Heart left ventricle (tissue), 16 donors: ENCODE measurements at places on chromosomes 1 and 21. TPM values are rescaled to one million over a fixed set of nuclear protein-coding genes. Genes with fewer than 3 reads are reported as not detected.

- no peak for DNase-seq
Measured at GRCh38 chr1:60034999-60035398, 38.6 kb downstream of the C1orf87 start.

GRCh38 chr1:167114725-167115124, 20.9 kb downstream of the STYXL2 start:
- DNase-seq, result no peak

DNA sequence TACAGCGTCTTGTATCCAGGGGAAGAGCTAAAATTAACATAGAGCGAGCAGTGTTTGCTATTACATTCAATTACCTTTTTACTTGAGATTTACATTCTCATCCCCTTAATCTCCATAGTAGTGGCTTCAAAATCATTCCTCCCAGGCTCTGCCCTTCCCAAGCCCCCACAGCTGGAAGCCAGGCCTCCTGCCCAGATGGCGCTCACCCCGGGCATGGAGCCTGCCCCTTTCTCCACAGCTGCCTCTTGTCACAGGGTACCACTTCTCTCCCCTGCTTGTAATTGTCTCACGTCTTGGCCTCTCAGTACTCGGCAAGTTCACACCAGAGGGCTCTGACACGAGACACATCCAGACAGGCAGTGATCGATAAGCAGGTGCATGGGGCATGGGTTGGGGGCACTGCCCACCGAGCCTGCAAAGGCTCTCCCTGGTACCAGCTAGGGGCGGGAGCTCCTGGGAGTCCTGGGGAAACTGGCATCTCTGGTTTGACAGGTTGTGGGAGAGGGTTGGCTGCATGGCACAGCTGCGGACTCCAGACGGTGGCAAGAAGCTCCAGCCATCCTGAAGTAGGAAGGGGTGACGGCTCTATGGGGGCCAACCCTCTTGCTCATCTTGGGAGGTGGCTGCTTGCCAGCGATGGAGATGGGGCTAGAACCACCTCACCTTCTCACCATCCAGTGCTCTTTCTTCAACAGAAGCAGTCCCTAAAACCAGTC, 20.1 kb downstream of the CASZ1 start:
- DNase-seq, result no peak

- no peak for DNase-seq
Measured at GRCh38 chr1:29456685-29457435, 220.5 kb downstream of the PTPRU start.

- peak; percentile 7 for DNase-seq
Measured at GRCh38 chr1:47681735-47682134, 243.9 kb downstream of the FOXD2 start.

DNA sequence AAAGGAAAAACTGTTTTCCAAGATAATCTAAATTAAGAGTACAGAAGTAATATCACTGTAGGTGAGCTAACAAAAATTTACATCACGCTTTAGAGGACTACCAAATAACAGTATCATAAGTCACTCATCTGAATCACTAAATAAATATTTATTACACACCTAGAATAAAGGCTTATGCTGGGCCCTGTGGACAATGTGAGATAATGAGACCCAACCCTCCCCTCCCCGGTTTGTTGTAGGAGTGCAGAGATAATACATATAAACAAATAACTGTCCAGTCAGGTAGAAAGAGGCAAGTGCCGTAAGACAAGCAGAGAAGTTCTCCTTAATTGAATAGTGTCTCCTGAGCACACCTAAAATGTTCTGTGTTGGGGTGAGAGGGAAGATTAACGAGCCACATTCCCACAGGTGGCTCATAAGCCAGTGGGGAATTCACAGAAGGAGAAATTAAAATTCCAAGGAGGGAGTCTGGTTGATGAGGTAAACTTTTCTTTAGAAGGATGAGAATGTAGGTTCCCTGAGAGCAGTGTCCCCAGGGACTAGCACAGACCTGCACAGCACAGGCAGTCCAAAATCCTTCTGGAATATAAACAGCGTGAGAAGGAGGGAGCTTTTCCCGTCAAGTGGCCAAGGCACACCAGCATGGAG, 241.4 kb downstream of the NFIA start:
- DNase-seq, result no peak

DNA sequence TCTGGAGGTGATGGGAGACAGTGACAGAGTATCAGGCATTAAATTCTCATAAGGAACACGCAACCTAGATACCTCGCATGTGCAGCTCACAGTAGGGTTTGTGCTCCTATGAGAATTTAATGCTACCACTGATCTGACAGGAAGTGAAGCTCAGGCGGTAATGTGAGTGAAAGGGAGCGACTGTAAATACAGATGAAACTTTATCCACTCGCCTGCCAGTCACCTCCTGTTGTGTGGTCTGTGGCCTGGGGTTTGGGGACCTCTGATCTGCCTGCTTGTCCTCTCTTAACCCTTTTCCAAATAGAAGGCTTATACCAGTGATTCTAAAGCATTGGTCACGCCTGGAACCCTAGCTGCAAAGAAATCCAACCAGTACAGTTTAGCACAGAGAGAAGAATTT, 15.3 kb downstream of the GABPA start:
- no peak for DNase-seq

LCE2C gene
- polyA plus RNA-seq, result not detected

TRIM33 gene
- 6.1 TPM for polyA plus RNA-seq

DNAI4 gene
- polyA plus RNA-seq, result 0.72 TPM

C1orf87 gene
- not detected for polyA plus RNA-seq
